ENCODE measurements at places on chromosomes 6 and 20.
A peak's percentile ranks its signal among the peaks of the same experiment; 100 is the strongest.

- DNase-seq: no peak
These were observed 103.6 kb upstream of the CNKSR3 start for GRCh38 chr6:154614101-154614500.

DNA sequence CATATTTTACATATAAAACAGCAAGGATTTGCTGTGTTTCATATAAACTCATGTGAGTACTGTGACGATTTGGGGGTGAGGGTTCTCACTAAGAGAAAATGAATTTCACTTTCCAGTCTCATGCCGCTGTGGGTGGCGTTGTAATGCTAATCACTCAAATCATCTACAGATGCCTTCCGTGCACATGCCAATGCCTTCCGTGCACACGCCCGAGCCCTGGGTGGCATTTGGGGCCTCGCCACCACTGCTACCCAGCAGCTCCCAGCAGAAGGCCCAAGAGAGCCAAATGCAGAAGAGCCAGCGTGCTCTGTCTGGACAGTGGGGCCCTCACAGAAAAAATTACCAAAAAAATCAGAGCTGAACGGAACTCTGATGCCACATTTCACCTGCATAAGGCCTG lies 53.7 kb downstream of the WDR27 start:
- no peak for DNase-seq

GRCh38 chr20:32040142-32040953 lies 11.7 kb upstream of the HCK start:
- DNase-seq: no peak

GRCh38 chr6:8627085-8627861 lies 191.9 kb upstream of the SLC35B3 start:
- DNase-seq: peak; percentile 79

GRCh38 chr6:89462503-89462902 lies 29.6 kb downstream of the ANKRD6 start:
- no peak for DNase-seq

GRCh38 chr6:159952289-159953005 lies 16.4 kb upstream of the IGF2R start:
- no peak for DNase-seq

DNA sequence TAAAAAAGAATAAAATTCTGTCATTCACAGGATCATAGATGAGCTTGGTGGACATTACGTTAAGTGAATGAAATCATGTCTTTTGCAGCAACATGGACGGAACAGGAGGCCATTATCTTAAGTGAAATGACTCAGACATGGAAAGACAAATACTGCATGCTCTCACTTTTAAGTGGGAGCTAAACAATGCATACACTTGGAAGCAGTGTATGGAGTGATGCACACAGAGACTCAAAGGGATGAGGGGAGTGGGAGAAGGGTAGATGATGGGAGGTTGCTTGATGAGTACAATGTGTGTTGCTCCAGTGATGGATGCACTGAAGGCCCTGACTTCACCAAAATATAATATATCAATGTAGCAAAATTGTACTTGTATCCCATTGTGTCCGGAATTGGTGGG lies 293.4 kb downstream of the CD109 start:
- no peak for DNase-seq

DNA sequence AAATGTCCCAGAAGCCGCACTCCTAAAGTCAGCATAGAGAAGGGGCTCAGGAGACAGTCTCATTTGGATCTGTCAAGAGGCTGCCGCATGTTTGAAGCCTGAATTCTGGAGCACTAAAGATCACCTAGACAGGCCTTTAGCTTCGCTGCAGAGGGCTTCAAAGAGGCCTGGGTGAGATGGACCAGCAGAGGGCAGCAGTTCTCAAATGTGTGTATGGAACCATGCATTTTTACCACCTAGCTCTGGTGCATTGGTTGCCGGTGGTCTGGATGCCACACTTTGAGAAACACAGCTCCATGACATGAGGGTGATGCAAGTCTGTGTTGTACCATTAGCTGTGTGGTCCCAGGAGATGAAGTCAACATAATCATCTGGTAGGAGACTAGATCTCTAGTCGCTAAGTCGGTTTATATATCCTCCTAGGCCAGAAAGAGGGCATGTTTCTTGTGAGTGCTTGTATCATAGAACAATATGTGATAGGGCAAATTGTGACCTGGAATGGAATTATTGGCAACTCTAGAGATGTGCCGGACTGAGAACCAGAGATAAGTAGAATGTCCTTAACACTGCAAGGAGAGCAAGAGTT lies 64.8 kb downstream of the KIAA0319 start:
- peak; percentile 26 for DNase-seq

- DNase-seq: peak; percentile 37
These were observed 211.1 kb downstream of the ANKRD60 start for GRCh38 chr20:58017231-58017969.

DNA sequence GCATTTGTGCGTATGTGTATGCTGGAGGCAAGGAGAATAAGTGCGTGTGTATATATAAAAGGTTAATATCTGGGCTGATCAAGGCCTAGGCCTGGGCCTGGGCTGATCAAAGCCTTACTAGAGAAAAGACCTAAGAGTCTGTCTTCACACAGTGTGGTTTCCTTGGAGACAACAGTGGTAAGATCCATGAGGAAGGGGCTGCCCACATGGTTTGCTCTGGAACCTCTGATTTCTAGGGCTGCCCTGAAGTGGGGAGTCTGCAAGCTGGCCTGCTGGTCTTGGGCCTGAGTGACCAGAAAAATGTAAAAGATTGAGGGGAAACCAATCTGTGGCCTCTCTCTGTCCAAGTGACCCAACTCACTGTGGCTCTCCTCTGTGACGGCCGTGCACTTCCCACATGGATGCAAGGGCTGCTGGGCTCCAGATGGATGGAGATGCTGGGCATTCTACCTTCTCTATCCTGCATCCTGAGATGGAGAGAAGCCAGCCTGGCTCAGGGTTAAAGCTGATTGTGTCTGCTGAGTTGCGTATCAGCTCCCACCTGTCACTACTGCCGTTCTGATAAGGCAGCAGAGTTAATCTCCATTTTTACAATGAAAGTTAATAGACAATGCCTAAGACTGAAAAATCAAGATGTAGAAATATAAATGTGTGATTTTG lies 90.3 kb upstream of the NXT1 start:
- no peak for DNase-seq

DNA sequence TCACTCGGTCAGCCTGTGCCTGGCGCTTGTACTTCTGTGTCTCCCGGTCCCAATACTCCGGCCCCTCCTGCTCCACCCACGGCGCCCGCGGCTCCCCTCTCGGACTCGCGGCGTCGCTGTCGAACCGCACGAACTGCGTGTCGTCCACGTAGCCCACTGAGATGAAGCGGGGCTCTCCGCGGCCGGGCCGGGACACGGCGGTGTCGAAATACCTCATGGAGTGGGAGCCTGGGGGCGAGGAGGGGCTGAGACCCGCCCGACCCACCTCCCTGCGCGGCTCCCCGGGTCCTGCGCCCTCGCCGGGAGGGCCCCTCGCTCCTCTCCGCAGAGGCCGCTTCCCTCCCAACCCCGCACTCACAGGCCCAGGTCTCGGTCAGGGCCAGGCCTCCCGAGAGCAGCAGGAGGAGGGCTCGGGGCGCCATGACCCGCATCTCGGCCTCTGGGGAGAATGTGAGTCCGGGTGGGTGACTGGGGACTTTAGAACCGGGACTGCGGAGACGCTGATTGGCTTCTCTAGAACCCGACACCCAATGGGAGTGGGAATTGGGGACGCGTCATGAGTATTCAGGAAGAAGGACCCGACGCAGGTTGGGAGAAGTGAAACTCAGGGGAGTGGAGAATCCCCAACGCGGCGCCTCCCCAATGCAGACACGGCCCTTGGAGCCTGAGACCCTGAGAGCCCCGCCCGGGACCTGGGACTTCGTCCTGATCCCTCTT lies at the start of gene HLA-C:
Gene HLA-C (minus strand): TSS at position 452 of the 717 bp plus-strand sequence. CDS start 21 bp downstream, at position 431.
- peak; percentile 88 for DNase-seq

GRCh38 chr6:32906539-32906938 lies 34.3 kb downstream of the HLA-DMB start:
- DNase-seq: peak; percentile 38

GRCh38 chr20:40508821-40509220 lies 180.2 kb downstream of the MAFB start:
- DNase-seq: no peak

- peak; percentile 78 for DNase-seq
These were observed 28.3 kb downstream of the METTL24 start for GRCh38 chr6:110329714-110330436.

- no peak for DNase-seq
These were observed 34.0 kb upstream of the HLA-A start for GRCh38 chr6:29908341-29908662.

- DNase-seq: peak; percentile 84
These were observed 39.2 kb downstream of the DYNLT1 start for GRCh38 chr6:158605266-158605878.

DNA sequence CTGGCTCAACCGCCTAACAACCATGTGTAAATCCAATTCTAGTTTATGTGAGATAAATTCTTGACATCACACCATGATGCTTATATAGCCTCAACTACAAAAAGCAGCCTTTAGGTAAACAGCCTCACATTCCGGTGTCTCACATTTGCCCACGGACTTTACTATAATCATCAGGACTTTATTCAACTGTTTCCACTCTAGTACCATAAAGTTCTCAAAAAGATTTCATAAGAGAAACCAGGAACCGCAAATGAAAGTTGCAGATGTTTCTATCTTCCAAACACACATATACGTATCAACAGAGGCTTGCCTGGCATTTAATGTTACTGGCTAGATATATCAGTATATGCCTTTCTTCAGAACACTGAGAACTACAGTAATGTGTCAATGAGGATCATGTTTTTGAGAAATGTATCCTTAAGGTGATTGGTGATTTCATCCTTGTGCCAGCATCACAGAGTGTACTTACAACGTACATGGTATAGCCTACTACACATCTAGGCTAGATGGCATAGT lies 80.0 kb downstream of the EPB41L2 start:
- DNase-seq: no peak

- no peak for DNase-seq
These were observed 43.5 kb downstream of the NOL4L start for GRCh38 chr20:32541323-32542258.

- DNase-seq: peak; percentile 44
These were observed 62.3 kb downstream of the KIAA0319 start for GRCh38 chr6:24583463-24584381.

- no peak for DNase-seq
These were observed 72.8 kb downstream of the MAP3K5 start for GRCh38 chr6:136719280-136720044.

GRCh38 chr20:62642666-62643520 lies 590 bp downstream of the SLCO4A1 start:
- DNase-seq: no peak

- DNase-seq: no peak
These were observed 327.2 kb downstream of the DHX35 start for GRCh38 chr20:39289316-39289715.

DNA sequence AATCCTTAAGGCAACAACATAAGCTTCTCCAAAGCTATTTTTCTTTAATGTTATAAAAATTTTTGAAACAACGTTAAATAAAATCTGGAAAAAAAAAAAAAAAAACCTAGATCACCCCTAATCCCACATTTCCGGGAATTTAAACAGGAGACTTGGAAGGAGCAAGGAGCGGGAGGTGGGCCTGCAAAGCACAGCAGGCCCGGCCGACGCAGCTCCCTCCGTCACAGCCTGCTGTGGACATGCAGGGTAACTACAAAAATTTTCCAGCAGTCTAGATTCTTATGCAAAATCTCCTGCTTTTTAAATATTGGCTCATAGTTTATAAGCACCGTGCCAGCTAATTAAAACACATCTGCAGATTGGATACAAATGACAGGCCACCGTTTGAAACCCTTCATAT lies 23.5 kb downstream of the FOXF2 start:
- DNase-seq: no peak

- peak; percentile 73 for DNase-seq
These were observed at the start of gene AAR2 for GRCh38 chr20:36235892-36236785. TSS of gene AAR2 (plus strand) at chr20:36236478. CDS start at chr20:36239869, 3,391 bp downstream.

DNA sequence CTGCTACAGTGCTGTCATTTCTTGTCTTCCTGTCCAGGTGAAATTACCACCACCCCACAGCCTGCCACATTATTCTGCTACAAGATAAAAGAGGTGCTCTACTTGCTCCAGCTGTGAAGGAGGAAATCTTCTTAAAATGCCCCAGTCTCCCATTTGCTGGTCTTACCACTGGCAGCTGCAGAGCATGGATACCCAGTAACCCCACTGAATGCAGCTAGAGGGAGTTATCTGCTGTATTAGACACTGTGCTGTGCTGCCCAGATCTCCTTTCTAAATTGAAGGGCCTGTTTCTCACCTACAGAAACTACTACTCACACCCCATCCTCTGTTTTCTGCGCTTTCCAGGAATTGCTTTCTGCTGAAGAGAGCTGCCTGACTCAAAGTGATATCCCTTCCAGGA lies 517.8 kb downstream of the PKHD1 start:
- DNase-seq: no peak

- DNase-seq: peak; percentile 65
These were observed 27.0 kb downstream of the TRIM27 start for GRCh38 chr6:28896505-28897368.
